Stimulated activated CD8-positive, alpha-beta memory T cell treated with anti-CD3 and anti-CD28 coated beads, Interleukin-4, amount 100 ng/mL, for 4 hours (primary cell): ENCODE measurements at places on chromosomes 12 and 14.

DNA sequence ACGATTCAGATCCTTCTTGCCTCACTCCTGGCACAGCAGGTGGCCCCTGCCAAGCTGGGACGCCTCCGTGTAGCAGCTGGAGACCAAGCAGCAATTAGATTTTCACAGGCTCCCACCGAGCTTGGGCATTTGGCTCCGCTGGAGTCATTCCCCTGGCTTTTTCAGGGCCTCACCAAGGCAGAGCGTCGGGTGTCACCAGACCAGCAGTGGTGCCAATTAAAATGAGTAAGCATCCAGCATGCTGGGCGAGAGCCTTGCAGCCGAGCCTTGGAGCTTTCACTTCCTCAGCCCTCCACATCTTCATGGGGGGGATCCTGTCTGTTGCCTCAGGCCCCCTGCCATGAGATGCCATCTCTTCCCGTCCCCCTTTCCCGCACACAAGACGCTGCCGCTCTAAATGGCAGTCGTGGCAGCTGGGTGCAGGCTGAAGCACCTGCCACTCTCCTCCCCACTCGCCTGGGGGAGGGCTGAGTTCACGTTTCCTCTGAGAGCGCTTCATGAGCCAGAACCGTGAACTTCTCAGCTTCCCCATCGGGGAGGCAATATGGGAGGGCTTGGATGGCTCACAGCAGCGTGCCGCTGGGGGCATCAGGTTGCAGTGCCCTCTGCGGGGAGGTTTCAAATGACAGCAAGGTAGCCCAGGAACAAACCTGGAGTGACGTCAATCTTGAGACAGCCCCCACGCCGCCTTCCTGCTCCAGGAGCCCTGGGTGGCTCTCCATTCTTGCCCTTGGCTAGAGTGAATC is 11.7 kb downstream of the TPCN1 start:
- peak; percentile 24 for DNase-seq

GRCh38 chr12:5733916-5734315 is 211.1 kb downstream of the ANO2 start:
- no peak for DNase-seq

- no peak for DNase-seq
Observed at GRCh38 chr14:92673601-92674150, 74.8 kb downstream of the LGMN start.

GRCh38 chr12:119744900-119745606 is 77.1 kb downstream of the PRKAB1 start:
- no peak for DNase-seq

DNA sequence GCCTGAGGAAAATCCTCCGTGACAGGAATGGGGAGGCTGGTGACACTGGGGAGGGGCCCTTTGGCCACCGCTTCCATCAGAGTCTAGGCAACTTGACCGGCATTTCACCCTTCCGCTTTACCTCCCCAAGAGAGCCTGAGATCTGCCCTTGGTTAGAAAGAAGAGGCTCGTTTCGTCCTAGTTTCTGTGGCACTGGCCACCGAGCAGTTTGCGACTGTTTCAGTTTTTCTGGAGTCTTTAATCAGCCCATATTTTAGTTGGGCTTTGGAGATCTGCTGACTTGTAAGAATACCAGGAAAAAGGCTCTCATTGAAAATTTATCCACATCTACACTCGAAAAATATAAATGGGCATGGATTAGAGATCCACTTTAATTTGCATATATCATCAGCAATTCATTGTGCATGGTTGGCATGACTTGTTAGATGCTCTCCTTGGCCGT is 414 bp upstream of the ANKS1B start:
- DNase-seq, result no peak

DNA sequence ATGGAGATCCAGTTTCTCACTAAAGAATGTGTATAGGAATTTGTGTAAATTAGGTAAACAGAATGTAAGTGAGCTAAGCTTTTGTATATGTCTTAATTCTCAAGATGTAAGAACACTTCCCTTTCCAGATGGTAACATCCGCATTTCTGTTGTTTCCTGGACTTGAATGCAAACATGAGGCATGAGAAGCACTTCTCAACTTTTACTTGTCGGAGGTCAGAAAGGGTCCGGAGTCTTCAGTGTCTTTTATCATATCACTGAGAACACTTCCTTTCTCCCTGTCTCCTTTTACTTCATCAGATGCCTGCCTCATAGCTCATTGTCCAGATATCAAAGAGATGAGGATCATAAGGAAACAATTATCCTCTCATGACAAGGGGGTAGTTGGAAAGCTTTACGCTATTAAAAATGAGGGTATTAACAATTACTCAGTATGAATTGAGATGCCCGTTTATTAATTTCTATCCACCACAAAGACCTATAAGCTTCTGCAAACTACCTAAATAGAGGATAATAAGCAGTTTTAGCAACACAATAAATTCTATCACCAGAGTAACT is 214.1 kb upstream of the FLRT2 start:
- DNase-seq, result no peak

DNA sequence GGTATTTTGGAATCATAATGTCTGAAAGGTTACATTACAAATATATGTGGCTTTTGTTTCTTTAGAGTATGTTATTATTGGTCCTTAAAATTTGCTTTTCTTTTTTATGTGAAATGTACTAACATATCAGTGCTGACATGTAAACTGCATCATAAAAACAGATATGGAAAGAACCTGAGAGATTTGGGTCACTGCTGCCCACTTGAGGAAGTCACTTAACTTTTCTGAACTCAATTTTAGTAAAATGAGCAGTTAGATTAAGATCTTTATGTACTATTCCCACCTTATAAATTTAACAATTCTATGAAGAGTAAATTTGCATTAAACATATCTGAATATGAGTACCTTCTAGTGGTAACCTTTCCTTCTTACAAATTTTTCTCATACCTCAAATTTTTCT is 7.5 kb downstream of the PTGR2 start:
- DNase-seq, result no peak

DNA sequence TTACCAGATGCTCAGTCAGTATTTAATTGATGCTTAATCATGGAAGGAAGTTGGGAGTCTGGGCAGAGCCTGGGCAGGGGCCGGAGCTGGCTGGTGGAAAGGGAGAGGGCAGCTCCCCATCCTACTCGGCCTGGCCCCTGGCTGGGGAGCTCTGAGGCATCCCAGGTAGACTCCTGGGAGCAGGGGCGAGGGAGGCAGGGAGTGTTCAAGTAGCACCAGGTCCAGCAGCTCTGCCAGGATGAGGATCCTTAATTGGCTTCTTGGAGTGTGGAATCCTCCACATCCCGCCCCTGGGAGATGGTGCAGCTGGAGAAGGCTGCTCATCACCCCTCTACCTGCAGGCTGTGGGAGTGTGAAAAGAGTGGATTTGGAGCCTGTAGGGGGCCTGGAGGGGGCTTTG is 30.9 kb downstream of the SYNDIG1L start:
- DNase-seq, result no peak

DNA sequence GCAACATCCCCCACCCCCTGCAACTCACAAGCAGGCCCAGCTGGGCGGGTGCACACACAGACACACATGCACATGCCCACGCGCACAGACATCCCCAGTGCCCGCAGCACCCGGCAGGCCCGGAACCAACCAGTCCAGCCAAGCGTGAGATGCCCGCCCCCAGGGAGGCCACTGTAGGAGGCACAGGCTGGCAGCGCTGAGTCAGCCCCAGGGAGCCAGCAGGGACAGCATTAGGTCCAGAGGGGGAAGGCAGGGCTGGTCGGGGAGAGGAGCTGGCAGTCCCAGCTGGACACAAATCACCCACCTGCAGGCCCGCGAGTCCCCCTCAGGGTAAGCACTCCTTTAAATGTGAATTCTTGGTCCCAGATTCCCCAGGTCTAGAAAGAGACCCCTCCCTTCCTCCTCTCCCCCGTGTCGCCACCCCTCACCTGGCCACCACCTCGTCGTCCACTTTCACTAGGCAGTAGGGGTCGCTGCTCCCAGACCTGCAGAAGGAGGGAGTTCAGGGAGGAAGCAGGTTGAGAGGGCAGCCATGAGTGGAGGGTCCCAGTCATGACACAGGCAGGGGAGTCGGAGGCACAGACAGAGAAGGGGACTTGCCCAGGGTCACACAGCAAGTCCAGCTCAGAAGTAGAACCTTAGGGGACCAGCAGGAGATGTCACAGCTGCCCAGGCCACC is 5.0 kb downstream of the RASAL1 start:
- DNase-seq, result no peak

GRCh38 chr12:128771681-128772080 is 52.1 kb downstream of the SLC15A4 start:
- DNase-seq, result no peak

GRCh38 chr12:114780746-114781399 is 96.9 kb upstream of the TBX3 start:
- no peak for DNase-seq

DNA sequence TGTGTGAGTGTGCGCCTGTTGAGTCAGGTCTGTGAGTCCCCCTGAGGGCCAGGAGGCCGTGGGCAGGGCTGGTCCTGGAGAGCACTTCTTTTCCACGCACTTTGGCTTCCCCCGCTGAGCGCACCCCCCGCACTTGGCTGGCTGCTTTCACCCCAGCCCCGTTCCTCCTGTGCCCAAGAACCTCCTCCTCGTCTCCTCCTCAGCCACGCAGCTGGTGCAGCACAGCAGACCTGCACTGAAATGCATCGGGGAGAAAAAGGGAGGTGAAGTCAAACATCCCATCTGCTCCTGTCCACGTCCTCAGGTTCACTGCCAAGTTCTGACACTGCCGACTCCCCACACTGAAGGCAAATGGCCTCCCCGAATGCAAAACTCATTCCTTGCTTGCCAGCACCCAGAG is 362.7 kb upstream of the SFSWAP start:
- DNase-seq, result no peak

GRCh38 chr12:89838833-89839232 is 130.2 kb upstream of the ATP2B1 start:
- DNase-seq, result no peak

GRCh38 chr12:72203764-72204335 is 68.3 kb upstream of the TRHDE start:
- no peak for DNase-seq

DNA sequence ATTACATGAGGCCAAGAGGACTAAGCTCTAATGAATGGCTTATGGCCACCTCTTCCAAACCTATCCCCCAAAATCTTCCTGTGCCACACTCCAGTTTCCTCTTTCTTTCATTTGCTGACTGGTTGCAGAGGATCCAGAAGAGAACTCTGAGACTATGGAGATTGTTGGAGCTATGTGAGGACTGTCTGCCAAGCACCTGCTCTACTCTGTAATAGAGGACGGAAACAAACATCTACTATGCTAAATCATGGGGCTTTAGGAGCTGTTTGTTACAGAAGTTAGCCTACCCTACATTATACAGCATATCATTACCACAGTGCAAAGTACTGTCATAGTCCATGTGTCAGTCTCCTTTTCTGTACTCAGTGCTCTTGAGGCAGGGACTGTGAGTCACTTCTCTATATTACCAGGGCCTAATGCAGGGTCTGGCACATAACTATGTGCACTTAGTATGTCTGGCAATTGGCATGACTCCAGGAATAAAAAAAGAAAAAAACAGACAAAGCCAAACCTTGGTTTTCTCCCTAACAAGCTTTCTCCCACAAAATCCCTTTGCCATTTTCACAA is 95.1 kb downstream of the RPAP3 start:
- no peak for DNase-seq

DNA sequence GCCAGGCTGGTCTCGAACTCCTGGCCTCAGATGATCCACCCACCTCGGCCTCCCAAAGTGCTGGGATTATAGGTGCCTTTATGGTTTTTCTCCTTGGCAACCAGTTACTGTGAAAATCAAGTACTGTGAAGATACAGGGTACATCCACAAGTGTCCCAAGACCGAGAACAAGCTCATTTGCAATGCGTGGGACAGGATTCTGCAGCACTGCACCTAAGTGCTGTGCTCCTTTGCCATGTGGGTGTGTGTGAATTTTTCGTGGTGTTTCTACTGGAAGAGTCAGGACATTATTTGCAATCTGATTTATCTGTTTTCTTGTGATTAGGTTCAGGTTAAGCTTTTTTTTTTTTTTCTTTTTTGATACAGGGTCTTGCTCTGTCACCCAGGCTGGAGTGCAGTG is 7.1 kb upstream of the C14orf93 start:
- DNase-seq, result no peak

DNA sequence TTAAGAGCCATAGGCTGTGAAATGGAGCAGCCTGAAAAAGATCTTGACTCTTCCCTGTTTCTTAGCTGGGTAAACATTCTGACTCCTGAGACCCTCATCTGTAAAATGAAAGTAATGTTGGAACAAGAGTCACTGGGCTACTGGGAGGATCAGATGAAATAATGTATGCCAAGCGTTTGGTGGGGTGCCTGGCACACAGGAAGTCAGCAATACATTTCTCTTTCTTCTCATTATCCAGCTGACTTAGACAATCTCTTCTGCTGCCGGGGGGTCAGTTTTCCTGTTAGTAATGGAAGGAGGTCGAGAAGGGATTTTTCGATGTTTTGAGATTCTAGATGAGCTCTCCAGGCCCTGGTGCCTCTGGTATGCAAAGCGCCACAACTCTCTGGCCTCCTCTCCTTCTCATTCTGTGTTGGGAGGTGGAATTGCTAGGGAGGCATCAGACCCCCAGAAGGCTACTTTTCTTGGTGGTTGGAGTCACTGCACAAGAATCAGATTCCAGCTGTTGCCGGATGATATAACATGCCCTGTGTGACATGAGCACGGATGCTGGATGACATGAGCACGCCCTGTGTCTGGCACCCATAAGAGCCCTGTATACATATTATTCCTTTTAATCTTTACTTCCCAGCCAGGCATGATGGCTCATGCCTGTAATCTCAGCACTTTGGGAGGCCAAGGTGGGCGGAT is 4.3 kb downstream of the OASL start:
- DNase-seq, result no peak

DNA sequence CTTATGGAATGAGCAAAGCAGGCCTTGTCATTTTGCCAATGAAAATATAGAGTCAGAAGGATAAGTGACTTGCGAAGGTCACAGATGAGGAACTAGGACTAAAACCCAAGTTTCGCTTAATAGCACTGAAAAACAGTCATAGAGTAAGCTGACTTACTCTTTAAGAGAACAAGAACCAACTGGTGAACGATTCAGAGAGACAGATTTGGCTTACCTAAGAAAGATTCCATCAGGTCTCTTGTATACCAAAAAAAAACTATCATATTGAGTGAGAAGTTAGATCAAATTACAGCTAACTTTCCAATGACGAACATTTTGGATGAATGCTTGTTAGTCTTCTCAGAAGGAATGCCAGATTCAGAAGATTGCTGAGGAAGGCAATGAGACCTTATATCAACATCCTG is 74.2 kb downstream of the ZFC3H1 start:
- no peak for DNase-seq

- no peak for DNase-seq
Observed at GRCh38 chr14:81206115-81206514, 14.6 kb downstream of the GTF2A1 start.

DNA sequence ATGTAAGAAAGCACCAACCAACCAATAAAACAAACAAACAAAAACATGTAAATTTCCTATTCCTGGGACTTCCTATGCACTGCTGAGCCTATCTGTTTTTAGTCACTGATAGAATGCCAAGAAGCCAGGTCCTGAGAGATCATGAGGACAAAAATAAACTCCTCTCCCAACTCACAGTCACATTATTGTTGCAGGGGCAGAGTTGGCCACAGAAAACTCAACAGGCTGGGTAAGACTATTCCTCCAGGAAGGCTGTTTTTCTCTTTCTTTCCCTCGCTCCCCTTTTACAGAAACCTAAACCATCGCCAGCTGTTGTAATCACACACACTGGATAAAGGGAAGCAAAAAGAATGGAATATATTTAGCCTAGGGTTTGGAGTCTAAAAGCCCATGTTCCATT is 55.8 kb upstream of the METAP2 start:
- no peak for DNase-seq

- DNase-seq, result no peak
Observed at GRCh38 chr12:105876396-105876927, 262.3 kb downstream of the NUAK1 start.
